ENCODE measurements at places on chromosomes 16 and 17.

DNA sequence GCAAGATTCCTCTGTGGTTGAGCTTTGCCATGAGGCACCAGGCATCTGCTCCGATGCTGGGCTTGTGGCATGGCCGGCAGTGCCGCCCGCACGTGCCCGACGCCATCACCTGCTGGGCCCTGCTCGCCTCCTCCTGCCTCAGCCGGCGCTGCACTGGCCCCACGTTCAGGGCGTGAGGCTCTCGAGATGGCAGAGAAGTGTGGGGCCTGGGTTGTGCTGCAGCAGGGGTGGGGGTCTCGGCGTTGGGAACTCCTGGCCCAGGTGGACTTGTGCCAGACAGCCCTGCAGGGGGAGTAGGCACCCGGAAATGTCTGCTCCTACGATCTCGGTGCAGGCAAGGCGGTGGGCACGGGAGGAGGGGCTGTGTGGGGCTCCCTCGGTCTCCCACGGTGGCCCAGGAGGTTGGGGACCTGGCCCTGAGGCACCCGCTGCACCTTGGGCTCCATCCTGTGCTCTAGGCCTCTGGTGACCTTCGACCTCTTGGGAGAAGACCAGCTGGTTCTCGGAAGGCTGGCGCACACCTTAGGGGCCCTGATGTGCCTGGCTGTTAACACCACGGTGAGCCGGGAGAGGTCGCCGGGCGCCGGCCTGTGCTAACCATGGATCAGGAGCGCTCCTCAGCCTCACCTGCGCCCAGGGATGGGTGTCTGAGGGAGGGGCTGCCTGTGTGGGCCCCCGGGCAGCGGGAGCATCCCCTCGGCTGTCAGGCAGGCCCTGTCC lies 13.5 kb downstream of the TELO2 start:
- DNase-seq: no peak

DNA sequence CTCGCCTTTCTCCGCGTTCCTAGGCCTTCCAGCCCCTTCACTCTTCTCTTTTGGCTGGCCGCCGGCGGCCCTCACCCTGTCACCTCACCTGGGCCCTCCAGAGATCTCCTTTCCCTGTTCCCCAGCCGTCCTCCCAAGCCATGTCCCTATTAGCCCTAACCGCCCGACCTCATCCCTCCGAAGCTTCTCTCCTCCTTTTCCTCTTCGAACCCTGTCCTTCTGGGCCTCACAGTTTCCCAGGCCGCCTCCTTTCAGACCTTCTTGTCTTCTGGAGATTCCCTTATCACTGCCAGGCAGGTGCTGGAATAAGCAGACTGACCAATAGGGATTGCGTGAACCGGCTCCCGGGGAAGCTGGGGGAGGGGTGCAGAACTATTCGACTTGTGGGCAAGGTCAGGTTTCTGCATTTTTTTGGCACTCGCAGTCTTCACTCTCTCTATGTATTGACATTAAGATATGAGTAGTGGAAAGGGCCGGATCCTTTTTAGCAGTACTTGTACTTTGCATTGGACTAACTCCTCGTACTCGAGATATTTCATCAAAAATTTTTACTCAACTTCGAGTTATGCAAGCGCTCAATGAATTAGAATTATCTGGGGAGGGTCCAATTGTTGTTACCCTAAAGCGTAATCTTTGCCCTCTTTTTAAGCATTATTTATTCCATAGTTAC lies 690 bp downstream of the RHOT1 start:
- no peak for DNase-seq

DNA sequence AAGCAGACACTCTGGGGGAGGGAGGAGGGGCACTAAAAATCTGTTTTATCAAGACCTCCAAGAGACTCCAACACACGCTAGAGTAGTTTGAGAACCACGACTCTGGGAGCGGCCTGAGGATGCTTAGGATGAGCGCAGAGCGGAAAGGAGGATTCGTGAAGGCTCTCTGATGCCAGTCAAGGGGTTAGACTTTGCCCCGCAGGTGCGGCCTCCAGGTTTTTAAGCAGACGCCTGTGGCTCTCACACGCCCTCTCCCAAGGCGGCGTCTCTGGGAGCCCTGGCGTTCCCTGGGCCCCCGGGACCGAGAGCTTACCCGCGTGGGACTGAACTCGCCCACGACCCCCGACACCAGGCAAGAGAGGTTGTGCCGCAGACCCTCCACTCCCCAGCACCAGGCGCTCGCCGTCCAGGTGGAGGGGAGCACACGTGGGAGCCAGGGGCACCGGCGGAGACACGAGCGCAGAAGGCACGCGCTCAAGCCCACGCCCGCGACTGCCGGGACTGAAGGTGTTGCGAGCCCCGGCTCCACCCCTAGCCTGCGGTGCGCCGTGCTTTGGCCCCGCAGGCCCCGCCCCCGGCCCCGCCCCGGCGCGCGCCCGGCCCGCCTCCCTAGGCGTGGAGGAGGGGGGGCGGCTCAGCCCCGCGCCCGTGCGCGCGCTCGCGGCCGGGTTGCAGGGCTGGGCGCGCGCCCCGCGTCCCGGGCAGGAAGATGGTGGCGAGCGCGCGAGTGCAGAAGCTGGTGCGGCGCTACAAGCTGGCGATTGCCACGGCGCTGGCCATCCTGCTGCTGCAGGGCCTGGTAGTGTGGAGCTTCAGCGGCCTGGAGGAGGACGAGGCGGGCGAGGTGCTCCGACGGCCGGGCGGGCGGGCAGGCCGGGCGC lies at the start of gene XYLT2:
Gene XYLT2, plus strand, starts transcription at position 695 of the 881 bp plus-strand sequence. Its CDS starts 15 bp downstream, at position 710.
- peak; percentile 53 for DNase-seq

DNA sequence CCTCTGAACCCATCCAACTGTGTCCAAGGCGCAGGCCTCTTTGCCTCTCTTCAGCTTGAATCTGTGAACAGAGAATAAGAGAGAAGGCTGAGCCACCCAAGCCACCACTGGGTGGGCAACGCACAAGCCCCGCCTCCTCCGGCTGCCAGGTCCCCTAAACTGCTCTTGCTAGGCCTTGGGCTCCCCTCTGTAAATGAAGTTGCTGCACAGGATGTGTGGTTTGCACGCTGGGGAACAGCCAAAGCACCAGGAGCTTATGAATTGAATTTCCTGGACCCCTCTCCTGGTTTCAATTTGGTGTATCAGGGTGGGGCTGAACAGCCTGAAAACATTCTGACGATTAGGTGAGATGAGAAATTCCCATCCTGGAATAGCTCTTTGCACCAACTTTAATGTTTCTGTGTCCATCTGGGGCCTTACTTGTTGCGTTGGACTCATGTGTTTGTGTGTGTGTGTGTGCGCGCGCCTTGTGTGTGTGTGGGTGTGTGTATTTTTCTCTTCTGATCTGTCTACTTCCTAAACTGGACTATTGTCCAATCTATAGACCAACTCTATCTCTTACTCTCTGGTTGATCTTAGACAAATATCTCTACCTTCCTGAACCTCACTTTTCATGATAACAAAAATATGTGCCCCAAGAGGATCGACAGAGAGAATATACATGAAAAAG lies 2.3 kb downstream of the CCL1 start:
- DNase-seq: no peak

DNA sequence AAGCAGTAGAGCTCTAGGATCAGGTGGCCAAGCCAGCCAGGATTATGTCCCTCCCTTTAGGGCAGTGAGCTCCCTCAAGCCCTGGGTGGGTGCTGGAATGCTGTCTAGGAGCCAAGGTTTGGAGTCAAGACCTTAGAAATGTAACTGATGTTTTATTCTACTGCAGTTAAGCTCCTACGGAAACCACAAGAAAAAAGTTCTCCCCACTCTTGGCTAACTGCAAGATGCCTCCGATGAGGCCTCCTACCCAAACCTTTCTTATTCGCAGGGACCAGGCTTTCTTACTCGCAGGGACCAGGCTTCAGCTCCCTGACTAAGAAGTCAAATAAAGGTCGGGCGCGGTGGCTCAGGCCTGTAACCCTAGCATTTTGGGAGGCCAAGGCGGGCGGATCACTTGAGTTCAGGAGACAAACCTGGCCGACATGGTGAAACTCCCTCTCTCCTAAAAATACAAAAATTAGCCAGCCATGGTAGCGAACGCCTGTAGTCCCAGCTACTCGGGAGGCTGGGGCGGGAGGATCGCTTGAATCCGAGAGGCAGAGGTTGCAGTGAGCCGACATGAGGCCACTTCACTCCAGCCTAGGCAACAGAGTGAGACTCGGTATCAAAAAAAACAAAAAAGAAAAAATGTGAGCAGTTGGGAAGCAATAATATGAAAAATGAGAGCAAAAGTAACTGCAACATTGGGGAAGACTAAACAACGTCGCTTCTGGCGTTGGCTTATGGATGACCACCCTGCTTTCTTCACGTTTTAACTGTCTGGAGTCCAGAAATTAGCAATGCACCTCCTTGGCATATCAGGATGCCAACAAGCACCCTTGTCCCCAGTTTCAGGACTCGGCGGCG lies 31.7 kb upstream of the ARL4D start:
- no peak for DNase-seq

DNA sequence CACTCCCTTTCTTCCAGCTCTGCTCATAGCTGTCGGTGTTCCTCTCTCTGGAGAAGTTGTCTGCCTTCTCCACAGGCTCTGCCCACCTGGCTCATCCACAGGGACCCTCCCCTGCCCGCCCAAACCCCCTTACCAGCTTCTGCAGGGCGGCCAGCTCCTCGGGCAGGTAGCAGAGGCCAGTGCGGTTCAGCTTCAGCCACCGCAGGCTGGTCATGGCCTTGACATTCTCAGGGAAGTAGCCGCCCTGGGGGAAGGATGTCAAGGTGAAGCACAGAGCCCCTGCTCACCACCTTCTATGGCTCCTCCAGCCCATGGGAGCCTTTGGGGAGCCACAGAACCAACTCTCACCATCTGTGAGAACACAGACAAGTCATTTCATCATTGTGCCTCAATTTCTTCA lies 1.8 kb downstream of the FLII start:
- DNase-seq: no peak

DNA sequence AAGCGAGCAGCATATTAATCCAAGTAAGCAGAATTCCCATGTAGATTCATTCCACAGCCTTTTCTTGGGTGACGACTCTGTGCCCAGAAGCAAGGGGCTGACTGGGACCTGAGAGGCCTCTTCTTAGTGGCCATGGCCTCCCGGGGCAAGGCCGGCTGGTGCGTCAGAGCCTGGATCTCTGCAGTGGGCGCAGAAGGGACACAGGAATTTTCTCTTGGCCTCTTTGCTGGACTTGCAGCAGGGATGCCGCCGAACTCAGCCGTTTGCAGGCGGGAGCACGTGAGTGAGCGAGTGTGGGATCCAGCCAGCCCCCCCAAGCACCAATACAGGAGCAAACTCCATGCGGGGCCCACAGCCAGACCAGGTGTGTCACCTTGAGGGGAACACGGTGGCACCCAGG lies 151.8 kb downstream of the RPTOR start:
- DNase-seq: no peak

DNA sequence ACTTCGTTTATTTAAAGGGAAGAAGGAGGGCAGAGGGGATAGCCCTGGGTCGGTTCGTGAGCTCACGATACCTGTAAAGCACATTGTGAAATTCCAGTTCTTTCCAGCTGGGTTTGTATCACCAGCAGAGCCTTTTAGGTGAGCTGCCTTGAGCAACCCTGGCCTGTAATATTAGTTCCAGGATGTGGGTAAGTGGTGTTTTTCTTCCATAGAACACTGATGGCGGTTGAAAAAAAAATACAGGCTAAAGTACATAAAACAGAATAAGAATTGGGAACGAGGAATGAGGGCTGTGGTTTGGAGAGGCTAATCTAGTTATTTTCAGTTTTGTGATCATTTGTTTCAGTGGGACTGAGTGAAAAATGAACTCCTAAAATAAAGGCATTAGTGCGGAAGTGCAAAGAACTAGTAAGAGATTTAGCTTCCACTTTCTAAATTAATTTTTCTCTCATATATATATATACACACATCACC lies 20.6 kb downstream of the HS3ST3B1 start:
- DNase-seq: no peak

DNA sequence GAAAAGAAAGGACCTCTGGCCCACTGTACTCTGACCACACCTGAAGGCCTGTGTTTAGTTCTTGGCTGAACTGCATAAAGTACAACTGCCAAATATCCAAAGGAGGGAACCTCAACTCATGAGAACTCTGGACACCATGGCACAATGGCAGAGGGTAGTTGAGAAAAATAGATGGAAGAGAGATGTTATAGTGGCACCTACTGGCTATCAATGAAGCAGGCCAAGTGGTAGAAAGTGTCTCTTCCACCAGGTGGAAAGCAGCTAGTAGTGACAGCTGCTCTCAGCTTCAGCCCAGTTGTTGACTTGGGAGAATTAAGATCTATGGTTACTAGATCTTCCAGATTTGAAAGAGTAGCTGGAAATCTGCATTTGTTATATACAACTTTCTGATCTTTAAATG lies 3.2 kb downstream of the MED31 start:
- no peak for DNase-seq

GRCh38 chr16:1036726-1037393 lies 35.7 kb upstream of the SSTR5 start:
- DNase-seq: no peak

DNA sequence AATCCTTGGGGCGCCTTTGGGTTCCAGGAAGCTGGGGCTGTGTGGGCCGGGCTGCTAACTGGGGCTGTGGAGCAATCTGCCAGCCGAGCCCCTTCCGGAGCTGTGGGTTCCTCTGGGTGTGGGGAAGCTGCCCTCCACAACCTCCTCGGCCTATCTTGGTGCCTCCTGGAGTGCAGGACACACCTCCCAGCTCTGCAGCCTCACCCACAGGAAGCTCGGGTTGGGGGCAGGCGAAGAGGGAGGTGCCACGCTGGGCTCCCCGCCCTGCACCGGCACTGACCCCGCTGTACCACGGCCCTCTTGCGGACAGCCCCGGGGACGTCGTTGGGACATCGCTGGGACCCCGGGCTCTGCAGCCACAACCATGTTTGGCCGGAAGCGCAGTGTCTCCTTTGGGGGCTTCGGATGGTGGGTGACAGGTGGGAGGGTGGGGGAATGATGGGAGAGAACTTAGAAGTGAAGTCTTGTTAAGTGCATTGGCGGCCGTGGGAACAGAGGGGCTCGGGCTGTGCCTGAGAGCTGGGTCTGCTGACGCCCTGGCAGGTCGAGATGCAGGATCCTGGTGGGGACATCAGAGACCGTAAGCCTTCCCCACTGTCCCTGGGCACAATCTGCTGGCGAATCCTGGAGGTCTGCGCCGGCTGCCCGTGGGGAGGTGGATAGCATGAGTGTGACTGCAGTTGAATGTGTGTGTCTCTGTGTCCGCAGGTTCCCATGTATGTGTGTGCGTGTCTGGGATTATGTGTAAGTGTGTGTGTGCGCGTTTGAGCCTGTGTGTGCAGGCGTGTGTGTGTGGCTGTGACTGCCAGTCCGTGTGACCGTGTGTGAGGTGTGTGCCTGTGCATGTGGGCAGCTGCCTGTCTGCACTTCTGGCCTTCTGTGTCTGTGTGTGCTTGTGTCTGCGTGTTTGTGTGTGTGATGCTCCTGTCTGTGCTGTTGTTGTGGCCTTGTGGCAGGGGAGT lies at the start of gene RAP1GAP2:
Gene RAP1GAP2, plus strand, starts transcription at position 275 of the 962 bp plus-strand sequence. Its CDS starts 90 bp downstream, at position 365.
- no peak for DNase-seq

GRCh38 chr17:50265690-50266315 lies 8.5 kb upstream of the TMEM92 start:
- no peak for DNase-seq
